ENCODE measurements at places on chromosomes 12 and 14.

DNA sequence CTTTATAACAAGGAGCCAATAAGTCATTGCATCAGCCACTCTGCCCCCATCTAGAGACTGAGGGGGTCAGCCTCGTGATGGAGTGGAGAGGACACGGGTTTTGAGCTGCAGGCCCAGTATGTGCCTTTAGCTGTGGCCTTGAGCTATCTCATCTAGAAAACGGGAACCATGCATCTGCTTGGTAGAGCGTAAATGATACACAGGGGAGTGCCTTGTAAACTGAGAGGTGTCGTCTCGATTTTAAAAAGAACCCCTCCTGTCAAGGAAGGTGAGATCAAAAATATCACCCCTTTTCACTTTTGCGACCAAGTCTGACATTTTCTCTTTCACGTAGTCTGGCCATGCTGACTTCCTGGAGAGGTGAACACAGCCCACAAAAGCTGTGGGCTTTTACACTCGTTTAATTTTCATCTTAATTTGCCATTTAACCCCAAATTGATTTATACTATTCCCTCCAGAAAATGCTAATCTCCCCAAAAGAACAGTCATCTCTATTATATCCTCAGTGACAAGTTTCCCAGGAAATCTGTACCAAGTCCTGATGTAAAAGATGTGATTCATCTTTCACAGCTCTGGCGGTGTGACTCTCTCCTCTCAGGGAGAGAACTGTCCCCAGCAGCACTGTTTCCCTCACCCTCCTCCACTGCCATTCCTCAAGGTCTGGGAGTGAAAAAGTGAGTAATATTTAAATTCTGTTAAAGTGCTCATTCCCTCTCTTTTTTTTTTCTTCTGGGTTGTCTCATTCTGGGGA is 30.6 kb downstream of the VCPKMT start:
- DNase-seq: no peak

DNA sequence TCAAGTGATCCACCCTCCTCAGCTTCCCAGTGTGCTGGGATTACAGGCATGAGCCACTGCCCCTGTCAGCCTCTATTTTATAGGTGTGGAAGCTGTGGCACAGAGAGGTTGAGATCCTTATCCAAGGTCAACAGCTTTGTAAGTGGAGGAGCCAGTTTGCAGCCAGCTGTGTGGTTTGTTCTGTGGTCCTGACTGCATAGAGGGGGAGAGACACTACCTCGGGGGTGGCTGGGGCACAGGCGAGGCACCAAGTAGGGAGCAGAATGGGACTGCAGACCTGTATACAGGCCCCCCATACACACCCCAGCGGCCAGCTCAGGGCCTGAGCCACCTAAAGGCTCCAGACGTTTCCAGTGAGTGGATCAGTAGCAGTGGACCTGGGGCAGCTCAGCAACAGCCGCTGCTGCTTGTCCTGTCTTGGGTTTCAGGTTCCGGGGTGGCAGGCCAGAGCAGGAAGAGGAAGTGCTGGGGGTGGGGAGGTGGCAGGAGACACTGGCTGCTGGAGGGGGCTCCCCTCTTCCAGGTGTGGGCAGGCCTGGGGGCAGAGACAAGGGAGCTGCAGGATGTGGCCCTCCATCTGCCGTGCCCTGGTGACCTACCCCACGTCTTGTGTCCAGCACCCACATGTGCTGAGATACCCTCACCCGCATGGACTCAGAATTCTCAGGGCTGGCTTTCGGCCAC is 11.0 kb downstream of the ORAI1 start:
- no peak for DNase-seq

- no peak for DNase-seq
Observed at GRCh38 chr12:107441665-107442300, 243.8 kb upstream of the PWP1 start.

DNA sequence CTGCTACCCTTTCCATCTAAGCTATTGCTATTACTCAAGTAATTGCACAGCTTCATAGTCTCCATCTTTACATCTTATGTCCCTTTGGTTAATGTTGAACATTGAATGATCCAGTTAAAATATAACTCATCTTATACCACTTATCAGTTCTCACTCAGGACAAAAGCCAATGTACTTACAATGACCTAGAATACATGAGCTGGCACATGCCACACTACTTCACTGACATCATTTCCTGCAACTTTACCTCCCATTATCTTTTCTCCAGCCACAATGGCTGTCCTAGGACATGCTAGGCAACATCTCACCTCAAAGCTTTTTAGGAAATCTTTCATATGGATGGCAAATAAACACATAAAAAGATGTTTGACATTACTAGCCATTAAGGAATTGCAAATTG is 309.2 kb downstream of the FOXG1 start:
- DNase-seq: no peak

DNA sequence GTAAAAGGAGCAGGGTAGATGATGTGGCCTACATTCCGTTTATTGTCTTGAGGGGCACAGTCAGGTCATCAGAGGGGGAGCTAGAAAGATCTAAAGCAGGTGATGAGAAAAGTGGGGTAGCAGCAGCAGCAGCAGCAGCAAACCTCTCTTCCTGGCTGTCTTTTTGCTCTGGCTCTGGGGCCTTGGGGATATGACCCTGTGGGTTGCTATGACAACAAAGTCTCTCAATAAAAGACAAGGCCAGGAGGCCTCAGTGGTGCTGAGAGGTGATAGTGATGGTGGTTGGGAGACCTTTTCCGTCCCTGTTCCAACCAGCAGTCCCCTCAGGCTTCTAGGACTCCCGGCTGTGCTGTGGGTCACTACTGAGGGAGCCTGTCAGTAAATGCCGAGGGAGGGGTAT is 138.6 kb downstream of the SLC8A3 start:
- no peak for DNase-seq

- no peak for DNase-seq
Observed at GRCh38 chr14:96503306-96503679, 1.1 kb downstream of the PAPOLA start.

GRCh38 chr12:75820071-75820470 is 211.5 kb downstream of the PHLDA1 start:
- DNase-seq: no peak

DNA sequence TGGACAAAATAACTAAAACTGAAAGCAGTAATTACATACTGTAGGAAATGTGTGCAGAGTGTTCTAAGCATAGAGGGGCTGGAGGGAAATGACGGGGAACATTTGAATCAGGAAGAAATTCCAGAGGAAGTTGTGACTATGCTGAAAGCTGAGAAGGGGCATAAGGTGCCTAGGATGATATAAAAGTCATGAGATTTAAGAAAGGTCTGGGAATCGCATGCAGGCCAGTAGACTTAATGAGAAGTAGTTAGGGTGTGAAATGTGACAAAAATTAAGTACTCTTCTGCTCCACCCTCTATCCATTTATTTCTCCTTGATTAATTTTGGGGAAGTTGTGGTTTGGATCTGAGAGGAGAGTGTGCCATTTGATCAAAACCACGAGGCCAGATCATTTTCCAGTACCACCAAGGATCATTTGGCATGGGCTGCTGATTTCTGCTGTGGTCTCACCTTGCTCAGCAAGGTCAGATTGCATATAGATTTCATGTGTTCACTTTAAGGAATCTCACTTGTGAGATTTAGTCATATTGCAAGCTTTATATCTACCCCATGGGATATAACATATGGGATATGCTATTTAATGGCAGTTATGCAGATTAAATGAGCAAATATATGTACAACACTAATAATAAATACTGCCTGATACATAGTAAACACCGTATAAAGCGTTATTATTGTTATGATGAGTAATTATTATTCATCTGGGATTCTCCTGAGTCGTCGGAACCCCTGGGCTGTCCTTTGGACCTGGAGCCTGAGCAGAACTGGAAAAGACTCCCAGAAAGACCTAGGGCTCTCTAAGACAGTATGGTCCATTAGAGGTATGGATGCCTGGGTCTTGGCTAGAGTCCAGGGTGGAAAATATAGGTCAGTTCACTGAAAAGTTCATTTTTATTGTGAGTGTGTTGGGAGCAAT is 72.3 kb downstream of the SRGAP1 start:
- DNase-seq: no peak

DNA sequence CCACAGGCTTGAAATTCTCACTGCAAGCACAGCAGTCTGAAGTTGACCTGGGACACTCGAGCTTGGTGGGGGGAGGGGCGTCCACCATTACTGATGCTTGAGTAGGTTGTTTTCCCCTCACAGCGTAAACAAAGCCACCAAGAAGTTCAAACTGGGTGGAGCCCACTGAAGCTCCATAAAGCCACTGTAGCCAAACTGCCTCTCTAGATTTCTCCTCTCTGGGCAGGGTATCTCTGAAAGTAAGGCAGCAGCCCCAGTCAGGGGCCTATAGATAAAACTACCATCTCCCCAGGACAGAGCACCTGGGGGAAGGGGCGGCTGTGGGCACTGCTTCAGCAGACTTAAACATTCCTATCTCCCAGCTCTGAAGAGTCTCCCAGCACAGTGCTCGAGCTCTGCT is 31.7 kb upstream of the ST8SIA1 start:
- no peak for DNase-seq

GRCh38 chr14:75383721-75384120 is 44.1 kb upstream of the JDP2 start:
- DNase-seq: no peak

DNA sequence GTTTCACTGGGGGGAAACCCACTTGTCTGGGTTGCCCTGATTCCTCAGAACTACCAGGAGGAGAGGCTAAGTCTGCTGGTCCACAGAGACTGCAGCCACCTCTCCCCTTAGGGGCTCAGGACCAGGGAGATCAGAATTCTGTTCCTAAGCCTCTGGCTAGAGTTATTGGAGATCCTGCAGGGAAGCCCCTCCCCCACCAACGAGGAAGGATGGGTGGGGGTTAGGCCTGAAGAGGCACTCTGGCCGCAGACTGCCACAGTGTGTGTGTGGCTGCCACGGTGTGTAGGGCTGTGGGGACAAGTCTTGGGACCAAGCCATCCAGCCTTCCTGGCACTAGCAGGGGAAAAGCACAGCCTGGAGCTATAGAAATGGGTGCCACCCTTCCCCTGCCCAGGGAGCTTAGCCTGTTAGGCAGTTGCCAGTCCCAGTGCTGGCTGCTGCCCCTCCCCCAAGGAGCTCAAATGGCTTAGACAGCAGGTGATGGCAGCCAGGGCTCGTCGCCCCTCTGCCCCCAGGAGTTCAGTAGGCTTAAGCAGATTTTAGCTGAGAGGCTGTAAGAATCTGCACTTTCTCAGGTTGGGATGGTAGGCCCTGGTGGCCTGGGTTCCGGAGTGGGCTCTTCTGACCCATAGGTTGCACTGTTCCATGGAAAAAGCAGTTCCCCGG is 107.7 kb downstream of the ERGIC2 start:
- no peak for DNase-seq

DNA sequence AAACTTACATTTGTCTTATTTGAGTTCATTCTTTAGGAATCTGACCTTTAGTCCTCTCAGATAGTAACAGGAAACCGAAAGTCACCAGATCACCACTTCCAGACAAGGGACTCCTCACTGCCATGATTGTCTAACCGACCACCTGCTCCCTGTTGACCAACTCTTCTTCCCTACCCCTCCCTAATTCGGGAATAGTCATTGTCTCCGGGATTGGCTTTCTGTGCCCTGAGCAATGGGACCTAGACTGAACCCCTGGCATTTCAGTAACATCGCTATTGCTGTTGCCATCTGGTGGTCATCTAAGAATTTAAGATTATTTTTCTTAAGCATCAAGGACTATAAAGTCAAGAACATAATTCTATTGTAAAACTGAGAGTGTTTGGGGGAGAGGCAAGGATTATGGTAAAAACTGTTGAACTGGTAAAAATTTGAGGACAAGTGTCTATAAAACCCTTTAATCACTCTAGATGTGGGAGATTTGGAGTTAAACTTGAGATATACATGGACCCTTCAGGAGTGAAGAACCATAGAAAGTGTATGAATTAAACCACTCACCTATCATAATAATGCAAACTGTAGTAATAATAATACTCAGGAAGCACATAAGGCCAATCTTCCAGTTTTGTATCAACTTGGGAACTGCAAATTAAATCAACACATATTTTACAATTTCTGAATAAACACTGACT is 6.3 kb downstream of the CLEC2A start:
- DNase-seq: no peak

DNA sequence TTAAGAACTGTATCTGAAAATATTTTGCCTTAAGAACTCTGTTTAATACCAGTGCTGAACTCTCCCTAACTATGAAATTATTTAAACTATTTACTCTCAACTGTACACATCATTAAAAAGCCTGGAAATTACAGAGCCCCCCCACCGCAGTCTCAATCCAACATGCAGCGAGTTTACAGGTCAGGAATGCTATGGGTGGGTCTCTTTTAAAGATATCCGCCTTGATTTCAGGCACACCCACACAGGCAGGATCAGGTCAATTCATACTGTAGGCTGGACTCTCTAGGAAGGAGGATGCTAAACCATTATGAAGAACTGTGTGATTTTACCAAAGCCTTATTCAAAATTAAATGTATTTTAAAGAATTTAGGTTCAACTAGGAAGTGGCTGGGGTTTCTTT is 16.5 kb downstream of the SPTLC2 start:
- no peak for DNase-seq

DNA sequence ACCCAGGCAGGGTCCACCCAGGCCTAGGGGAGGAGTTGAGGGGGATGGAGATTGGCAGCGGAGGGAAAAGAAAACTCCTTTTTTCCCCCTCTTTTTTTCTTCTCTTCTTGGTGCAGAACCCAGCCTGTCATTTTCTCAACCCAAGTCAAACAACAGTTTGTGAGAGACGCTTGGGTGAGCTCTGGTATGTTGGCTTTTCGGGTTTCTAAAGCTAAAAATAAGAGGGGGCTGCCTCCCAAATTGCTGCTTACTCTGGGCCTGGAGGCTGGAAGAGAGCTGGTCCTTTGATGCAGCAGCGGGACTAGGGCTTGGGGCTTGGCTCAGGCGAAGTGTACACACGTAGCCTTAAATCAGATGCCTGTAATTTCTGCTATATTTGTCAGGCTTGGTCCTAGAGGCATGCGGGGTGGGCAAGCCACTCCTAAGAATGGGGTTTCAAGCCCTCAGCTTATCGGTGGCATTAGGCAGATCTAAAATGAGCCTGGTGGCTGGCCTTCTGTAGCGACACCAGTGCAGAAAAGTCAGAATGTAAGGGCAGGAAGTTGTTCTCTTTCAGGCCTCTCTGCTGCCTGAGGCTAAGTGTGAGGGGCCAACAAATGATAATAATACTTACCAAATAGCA is 816 bp upstream of the SLC8A3 start:
- no peak for DNase-seq

- no peak for DNase-seq
Observed at GRCh38 chr12:97778111-97778510, 315.5 kb downstream of the RMST start.

DNA sequence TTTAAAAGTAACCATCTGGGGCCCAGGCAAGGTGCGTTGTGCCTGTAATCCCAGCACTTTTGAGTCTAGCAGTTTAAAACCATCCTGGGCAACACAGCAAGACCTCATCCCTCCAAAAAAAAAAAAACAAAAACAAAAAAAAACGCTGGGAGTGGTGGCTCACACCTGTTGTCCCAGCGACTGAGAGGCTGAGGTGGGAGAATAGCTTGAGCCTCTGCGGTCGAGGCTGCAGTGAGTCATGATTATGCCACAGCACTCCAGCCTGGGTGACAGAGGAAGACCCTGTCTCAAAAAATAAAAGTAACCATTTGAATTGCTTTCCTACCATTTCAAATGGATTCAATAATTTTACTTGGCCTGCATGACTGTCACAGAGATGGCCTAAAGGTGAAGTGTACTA is 186.5 kb upstream of the ATP2B1 start:
- DNase-seq: no peak

GRCh38 chr12:124465473-124465872 is 101.9 kb downstream of the NCOR2 start:
- DNase-seq: no peak

Data from stimulated activated CD8-positive, alpha-beta memory T cell treated with anti-CD3 and anti-CD28 coated beads, Interleukin-2, amount 100 ng/mL, for 1 hour (primary cell).